Stimulated activated naive CD8-positive, alpha-beta T cell treated with anti-CD3 and anti-CD28 coated beads, Interleukin-15, Interleukin-2, amounts not matched to agents 100 U/mL and 50 U/mL, for 24 hours (primary cell): ENCODE measurements at places on chromosomes 2 and 18.

DNA sequence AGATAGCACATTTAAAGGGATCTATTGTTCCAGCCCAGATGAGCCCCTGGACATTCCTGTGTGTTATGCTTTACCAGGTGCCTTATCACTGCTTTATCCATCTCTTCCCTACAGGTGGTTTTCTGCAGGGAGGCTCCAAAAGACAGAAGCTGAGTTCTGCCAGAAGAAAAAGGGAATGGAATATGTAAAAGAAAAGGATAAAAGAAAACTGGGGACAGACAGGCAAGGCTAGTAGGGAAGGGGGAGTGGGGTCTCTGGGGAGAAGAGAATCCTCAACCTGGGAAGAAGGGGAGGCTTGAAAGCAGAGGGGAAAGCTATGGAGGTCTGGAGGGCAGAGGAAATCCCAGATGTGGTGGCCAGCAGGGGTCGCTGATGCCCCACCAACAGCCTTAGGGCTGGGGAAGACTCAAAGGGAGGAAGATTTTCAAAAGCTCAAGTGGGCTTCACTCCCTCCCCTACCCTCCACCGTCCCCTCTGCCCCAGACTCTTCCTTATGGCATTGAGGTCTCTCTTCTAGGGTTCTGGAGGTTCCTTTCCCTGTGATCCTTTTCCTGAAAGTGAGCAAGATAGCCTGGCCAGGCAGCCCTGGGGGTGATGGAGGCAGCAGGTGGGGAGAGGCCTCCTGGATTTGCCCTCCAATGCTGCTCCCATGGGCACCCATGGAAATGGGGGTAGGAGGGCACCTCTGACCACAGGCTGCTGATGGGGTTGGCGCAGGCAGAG lies 178.1 kb upstream of the PKDCC start:
- peak; percentile 78 for DNase-seq

DNA sequence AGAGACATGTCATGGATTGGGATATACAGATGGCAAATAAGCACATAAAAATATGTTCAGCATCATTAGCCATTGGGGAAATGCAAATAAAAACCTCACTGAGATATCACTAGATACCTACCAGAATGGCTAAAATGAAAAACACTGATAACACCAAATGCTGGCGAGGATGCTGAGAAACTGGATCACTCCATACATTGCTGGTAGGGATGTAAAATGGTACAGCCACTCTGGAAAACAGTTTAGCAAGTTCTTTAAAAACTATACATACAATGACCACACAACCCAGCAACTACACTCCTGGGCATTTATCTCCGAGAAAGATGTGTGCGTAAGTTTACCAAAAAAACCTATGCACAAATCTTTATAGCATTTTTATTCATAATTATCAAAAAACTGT lies 13.9 kb downstream of the PIAS2 start:
- DNase-seq = no peak

DNA sequence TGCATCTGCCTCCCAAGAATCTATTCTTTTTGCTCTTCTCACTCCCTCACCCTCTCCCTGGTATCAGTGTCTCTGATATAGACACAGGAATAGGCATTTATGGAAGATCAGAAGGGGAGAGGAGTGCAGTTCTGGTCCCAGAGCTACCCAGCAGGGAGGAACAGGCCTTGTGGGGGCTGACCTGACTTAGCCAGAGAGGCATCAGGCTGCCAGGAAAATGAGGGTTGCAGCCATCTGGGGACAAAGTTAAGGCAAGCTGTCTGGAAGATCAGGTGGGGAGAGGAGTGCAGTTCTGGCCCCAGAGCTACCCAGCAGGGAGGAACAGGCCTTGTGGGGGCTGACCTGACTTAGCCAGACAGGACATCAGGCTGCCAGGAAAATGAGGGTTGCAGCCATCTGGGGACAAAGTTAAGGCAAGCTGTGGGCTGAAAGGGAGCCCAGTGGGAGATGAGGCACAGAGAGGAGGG lies 69.9 kb upstream of the HK2 start:
- no peak for DNase-seq

DNA sequence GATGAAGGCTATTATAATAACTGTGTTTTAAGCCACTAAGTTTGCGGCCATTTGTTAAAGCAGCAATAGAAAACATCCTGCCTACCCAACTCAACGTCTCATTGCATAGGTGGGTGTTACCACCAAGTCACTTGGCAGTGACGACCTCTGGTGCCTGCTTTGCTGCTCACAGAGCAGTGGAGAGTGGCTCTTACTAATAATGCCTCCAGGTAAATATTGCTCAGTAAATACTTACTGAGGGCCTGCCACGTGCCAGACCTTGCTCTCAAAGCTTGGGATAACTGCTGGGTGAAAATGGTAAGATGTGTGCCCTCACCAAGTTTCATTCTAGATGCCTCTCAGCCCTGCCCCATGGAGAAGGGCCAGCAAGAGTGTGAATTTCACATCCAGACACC lies 27.7 kb downstream of the ITGA6 start:
- no peak for DNase-seq

DNA sequence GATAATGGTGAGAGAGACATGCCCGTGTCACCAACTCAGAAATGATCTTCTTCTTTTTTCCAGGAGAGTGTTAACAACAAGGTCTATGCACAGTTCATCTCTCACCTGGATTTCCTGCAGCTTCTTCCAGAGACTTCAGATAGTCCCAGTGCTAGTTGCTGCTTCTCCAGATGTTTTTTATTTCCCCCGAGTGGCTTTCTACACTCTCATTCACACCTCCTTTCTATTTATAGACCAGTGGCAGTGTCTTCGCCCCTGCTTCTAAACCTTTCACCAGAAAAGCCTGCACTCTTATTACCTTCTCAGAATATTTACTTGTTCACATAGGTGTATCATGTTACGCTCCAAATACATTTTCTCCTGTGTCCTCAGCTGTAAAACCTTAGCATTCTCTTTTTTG lies 558.8 kb upstream of the CHAC2 start:
- DNase-seq = no peak

GRCh38 chr2:105782123-105782522 lies 37.4 kb downstream of the NCK2 start:
- no peak for DNase-seq

- no peak for DNase-seq
These were observed 121.3 kb downstream of the CDC42EP3 start for GRCh38 chr2:37550190-37550589.

DNA sequence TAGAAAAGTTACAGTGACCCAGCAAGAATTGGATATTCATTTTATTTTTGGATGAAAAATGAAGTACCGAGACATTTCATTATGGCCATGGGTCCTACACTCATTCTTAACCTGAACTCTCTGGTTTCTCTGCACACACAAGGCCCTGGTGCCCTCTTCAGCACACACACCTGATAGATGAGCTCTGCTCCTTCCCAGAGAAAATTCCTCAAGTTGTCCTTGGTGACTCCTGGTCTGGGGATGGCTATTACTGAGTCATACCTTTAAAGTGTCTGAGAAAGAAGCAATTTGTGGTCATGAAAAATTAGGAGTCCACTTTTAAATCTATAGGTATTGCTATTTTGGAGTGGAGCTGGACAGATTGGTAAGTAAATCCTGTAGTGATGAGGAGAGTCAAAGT lies 311.5 kb downstream of the CDH2 start:
- DNase-seq = no peak

DNA sequence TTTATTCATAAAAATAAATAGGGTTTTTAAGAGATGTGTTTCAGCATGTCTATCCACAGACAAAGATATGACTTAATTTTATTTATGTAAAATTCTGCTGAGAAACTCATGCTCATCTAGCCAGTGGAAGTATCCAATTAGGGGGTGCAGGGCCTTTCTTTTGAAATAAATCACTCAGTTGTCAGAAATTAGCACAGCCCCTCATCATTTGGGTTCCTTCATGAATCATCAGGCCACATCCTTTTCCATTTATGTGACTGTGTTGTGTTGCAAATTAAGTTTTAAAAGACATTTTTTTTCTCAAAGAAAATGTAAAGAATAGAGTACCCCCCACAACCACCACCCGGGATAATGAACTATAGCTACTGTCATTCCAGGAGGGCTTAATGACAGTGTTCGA lies 185.8 kb downstream of the NRP2 start:
- DNase-seq = no peak

DNA sequence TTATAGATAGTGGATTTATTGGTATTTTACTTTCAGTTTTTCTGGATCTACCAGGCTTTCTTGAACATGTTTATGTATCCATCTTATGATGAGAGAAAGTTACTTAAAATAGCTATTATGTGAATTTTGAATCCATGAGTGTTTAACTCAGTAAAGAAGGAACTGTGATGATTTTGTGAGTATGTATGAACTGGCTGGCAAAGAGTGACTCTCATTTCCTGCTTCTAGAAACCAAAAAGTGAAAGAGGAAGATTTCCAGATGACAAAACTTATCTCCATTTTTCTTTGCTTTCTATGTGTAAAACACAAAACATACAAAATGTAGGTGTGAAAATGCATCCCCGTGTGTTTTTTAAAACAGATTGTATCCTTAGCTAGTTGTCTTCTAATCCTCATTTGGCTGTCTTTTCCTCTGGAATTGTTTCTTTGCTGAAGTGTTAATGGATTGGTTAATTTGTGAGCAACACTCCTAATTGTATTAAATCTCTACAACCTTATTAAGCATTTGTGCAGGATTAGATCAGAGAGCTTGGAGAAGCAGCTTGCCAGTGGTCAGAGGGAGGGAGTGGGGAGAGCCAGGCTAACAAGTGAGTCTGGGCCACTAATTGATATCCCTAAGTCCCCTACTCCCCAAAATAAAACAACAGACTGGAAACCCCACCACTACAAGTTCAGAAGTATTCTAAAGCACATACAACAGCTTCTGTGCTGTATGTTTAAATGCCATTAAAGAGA lies 23.9 kb downstream of the PTPRM start:
- DNase-seq = no peak

DNA sequence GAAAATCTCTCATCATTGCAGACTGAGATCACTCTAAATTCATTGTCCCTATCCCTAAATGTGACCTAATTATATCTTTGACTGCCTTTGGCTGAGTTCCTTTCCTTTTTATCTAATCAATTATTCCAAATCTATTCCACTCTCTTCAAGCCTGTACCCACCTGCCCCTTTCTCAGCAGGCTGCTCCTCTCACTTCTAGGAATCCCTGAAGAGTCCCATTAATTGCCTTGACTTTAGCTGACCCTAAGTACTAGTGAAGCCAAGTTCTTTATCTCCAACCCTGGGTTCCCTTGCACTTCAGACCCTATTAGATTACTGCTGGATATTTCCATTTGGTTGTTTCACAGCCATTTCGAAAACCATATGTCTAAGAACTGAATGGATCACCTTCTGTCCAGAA lies 102.8 kb downstream of the GREB1L start:
- DNase-seq = no peak

DNA sequence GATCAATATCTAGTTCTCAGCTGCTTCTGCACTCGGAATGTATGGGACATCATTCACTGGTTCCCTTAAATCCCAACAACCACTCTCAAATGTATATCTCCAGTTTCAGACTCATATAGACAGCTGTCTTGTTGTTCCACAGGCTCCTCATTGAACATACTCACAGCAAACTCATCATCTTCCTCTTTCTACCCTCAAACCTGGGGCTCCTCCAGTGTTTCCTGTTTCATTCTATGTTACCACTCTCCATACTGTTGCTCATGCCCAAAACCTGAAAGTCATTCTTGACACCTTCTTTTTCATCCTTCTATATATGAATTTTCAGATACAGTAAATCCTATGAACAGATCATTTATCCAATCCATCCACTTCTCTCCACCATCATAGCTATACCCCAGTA lies 18.7 kb upstream of the REL start:
- DNase-seq = no peak

GRCh38 chr2:203240491-203240890 lies 1.7 kb downstream of the CYP20A1 start:
- DNase-seq = no peak

- no peak for DNase-seq
These were observed 1442.6 kb downstream of the SUCLG1 start for GRCh38 chr2:83016343-83017110.

GRCh38 chr2:127324635-127325034 lies 30.7 kb upstream of the ERCC3 start:
- DNase-seq = no peak
